Dermis lymphatic vessel endothelial cell (primary cell): ENCODE measurements at places on chromosomes 5 and 9. TPM values are rescaled to one million over a fixed set of nuclear protein-coding genes. Genes with fewer than 3 reads are reported as not detected.

RBM18 gene
- total RNA-seq, result 4.2 and 7.6 TPM in 2 replicates

CDC25C gene
- total RNA-seq, result 0.98 and 1.4 TPM in 2 replicates

SV2C gene
- under 0.01 TPM in 2 replicates for total RNA-seq

FOXD4L3 gene
- under 0.01 TPM in 2 replicates for total RNA-seq

SLC25A48 gene
- total RNA-seq, result not detected in 2 replicates

ARSB gene
- total RNA-seq, result 9.5 and 13.9 TPM in 2 replicates

PROB1 gene
- total RNA-seq, result 3.7 and 4.1 TPM in 2 replicates

SLC45A2 gene
- total RNA-seq, result 0.11 TPM in 1 of 2 replicates, not detected in the other

SEMA6A gene
- 31.0 and 46.4 TPM in 2 replicates for total RNA-seq

PCDHGB1 gene
- total RNA-seq, result 0.76 and 1.6 TPM in 2 replicates

SLC4A9 gene
- not detected in 2 replicates for total RNA-seq

CNTNAP3 gene
- 86.4 and 88.0 TPM in 2 replicates for total RNA-seq

NEUROG1 gene
- total RNA-seq, result not detected in 2 replicates

OR5C1 gene
- total RNA-seq, result not detected in 2 replicates
